CD8-positive, alpha-beta memory T cell (primary cell): ENCODE measurements at places on chromosomes 11 and 22.

DNA sequence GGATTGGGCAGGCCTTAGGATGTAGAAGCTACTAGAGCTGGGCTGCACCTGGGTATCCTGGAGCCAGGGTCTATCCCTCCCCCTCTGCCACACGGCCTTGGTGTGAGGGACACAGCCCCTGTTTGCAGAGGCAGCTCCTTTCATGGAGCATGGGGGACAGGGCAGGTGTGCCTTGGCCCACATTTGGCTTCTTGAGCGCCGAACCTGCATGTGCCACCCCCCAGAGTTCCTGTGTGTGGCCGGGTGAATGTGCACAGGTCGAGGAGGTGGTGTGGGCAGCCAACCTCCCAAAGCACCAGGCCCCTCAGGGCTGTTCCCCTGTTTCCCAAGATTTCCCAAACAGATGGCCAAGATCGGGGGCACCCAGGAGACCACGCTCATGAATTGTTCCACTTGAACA is 7.9 kb upstream of the KCNQ1OT1 start:
- no peak for DNase-seq

- no peak for DNase-seq
Measured at GRCh38 chr11:34971928-34972327, 55.5 kb downstream of the PDHX start.

DNA sequence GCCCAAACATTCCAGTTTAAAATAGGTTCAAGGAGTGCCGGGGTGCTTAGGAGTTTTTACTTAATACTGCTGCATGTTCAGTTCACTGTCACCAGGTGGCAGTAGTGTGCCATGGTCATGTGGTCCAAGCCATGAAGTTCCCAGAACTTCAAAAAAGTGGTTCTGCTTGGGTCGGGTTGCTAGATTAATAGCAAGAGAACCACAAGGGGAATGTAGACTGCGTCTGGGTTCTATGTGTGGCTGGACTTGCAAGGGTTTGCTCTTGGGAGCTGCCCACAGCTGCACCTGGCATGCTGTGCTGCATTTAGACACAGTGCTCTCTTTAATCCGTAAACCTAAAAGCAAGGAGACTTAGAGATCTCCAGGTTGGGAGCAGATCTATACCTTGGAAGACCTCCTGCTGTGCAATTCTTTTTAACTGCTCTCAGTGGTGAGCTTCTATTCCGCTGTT is 6.5 kb upstream of the SPON1 start:
- peak; percentile 68 for DNase-seq

- no peak for DNase-seq
Measured at GRCh38 chr11:119545978-119546915, 123.3 kb upstream of the THY1 start.

- no peak for DNase-seq
Measured at GRCh38 chr11:88313441-88313840, 24.1 kb downstream of the CTSC start.

- peak; percentile 71 for DNase-seq
Measured at GRCh38 chr11:2305140-2305778, 3.4 kb downstream of the TSPAN32 start.
